ENCODE measurements at places on chromosomes 7 and 10.

DNA sequence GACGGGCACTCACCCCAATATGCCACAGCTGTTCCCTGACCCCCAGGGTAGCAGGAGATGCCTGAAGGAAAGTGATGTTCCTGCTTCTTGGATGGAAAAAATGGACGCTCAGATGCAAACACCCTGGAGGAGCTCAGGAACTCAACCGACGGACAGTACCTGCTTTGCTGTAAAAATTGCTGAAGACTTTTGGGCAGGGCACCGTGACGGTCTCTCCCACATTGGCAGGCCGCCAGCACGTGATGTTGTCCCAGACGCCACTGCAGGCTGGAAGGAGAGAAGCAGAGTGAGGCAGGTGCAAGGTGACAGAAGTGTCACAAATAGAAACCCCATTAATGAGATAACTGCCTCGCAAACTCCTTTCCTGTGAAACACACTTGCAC lies 35.0 kb downstream of the VIPR2 start:
- H3K4me3 ChIP-seq: no peak overlapping the region
- no peaks in the 10 kb centered on the region for H3K36me3 ChIP-seq
- H3K27me3 ChIP-seq: peaks cover 12% of the 10 kb centered on the region
- no peak overlapping the region for H3K27ac ChIP-seq
- H3K4me1 ChIP-seq: no peaks in the 10 kb centered on the region

- peaks cover 19% of the 10 kb centered on the region for H3K4me1 ChIP-seq
- no peaks in the 10 kb centered on the region for H3K27me3 ChIP-seq
- H3K4me3 ChIP-seq: no peak overlapping the region
- H3K27ac ChIP-seq: no peak overlapping the region
- no peaks in the 10 kb centered on the region for H3K36me3 ChIP-seq
Observed at GRCh38 chr10:92598321-92598720, 5.4 kb downstream of the KIF11 start.

GRCh38 chr7:96996111-96996957 lies 9.0 kb upstream of the DLX6 start:
- no peak overlapping the region for H3K4me3 ChIP-seq
- H3K4me1 ChIP-seq: no peaks in the 10 kb centered on the region
- H3K27me3 ChIP-seq: peaks cover 40% of the 10 kb centered on the region
- H3K27ac ChIP-seq: no peak overlapping the region
- no peak for DNase-seq
- no peaks in the 10 kb centered on the region for H3K36me3 ChIP-seq

DNA sequence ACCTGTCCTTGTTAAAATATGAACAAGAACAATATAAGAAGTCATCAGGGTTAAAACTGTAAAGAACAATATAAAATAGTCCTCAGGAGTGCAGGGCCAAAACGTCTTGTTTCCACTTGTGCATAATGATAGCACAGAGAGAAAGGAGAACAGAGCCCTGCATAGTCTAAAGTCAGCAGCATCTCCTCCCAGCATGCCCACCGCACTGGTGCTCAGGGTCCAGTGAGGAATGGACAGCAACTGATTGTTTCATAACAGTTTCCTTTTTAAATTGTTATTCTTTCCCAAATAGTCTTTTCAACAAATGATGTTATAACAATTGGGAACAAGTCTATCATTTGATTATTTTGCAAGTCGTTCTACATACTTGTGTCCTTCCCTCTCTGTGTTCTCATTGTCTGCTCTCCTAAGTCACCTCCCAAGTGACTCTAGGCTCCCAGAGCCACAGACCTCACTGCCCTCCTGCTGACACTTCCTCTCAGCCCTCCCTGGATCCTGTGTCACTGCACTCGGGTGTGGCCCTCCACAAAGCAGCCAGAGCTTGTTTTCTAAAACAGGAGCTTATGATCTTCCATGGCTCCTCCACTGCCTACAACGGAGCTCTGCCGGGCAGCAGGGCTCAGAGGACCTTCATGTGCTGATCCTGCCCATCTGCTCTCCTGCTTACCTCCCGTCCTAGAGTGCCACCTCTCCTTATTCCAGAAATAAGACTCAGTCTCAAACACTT lies 27.6 kb downstream of the COBL start:
- no peaks in the 10 kb centered on the region for H3K27me3 ChIP-seq
- no peak for DNase-seq
- H3K4me3 ChIP-seq: no peak overlapping the region
- no peaks in the 10 kb centered on the region for H3K36me3 ChIP-seq

DNA sequence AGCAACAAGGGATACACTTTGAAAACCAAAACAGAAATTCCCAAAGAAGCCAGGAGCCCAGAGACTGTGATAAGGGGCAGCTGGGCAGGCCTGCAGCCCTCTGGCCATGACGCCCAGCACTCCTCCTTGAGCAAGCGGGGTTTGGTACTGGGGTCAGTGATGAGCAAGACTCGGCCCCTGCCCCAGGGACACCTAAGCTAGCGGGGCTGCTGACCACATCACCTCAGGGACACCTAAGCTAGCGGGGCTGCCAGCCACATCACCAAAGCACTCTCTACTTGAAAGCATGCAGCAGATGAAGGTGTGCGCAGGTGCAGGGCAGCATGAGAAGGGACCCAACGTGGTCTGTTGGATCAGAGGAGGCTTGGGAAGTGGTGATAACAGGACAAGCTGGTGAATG lies 108.0 kb upstream of the PPP2R2D start:
- no peak overlapping the region for H3K27ac ChIP-seq
- no peak overlapping the region for H3K4me3 ChIP-seq
- peaks cover 4% of the 10 kb centered on the region for H3K27me3 ChIP-seq
- no peak for DNase-seq
- no peaks in the 10 kb centered on the region for H3K4me1 ChIP-seq
- no peaks in the 10 kb centered on the region for H3K36me3 ChIP-seq

GRCh38 chr10:81031774-81032173 lies 494.1 kb downstream of the SH2D4B start:
- no peak for DNase-seq
- H3K27me3 ChIP-seq: no peaks in the 10 kb centered on the region
- no peak overlapping the region for H3K27ac ChIP-seq

DNA sequence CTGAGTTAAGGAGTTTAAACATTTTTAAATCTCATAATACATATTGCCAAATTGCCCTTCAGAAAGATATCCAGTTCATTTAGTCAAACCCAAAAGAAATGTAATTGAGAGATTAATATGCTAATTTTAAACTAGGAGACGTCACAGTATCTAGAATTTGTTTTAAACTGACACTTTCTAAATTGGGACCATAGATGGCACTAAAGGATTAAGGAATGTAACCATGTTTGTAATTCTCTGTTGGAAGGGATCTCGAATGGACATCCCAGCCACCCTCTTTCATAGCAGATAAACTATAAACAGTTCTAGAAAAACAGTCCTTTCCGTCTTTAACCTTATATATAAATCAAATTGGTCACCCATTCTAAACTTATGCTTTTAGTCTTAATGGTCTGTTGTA lies 30.0 kb upstream of the SAMD9L start:
- no peak overlapping the region for H3K4me3 ChIP-seq
- no peak overlapping the region for H3K27ac ChIP-seq
- H3K36me3 ChIP-seq: no peaks in the 10 kb centered on the region
- DNase-seq: no peak
- H3K4me1 ChIP-seq: no peaks in the 10 kb centered on the region

GRCh38 chr7:126750207-126750911 lies 502.4 kb downstream of the GRM8 start:
- no peak overlapping the region for H3K4me3 ChIP-seq
- no peak for DNase-seq
- no peak overlapping the region for H3K27ac ChIP-seq
- H3K36me3 ChIP-seq: no peaks in the 10 kb centered on the region
- H3K4me1 ChIP-seq: no peaks in the 10 kb centered on the region
- H3K27me3 ChIP-seq: peaks cover 2% of the 10 kb centered on the region

DNA sequence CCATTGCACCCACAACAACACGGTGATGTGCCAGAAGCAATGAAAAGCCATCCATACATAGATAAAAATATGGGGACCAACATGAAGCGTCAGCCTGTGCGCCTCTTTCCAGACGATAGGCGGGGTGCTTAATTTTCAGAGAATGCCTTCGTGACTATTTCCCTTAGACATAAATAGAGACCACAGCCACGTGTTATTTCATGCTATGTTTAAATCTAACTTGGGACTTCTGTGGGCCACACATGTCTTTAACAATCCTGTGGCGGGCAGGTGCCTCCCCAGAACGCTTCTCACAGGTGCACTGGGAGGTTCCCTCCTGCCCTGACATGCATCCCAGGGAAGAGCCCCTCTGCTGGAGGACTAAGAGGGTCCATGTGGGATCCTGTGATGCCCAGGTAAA lies 259.7 kb downstream of the ADARB2 start:
- H3K4me1 ChIP-seq: peaks cover 22% of the 10 kb centered on the region
- no peak overlapping the region for H3K27ac ChIP-seq
- DNase-seq: no peak
- H3K27me3 ChIP-seq: no peaks in the 10 kb centered on the region
- no peak overlapping the region for H3K4me3 ChIP-seq
- peaks cover 3% of the 10 kb centered on the region for H3K36me3 ChIP-seq

- H3K27ac ChIP-seq: peak overlapping the region; percentile 78
- DNase-seq: peak; percentile 33
- peak overlapping the region; percentile 89 for H3K4me3 ChIP-seq
- H3K36me3 ChIP-seq: no peaks in the 10 kb centered on the region
- peaks cover 43% of the 10 kb centered on the region for H3K4me1 ChIP-seq
- H3K27me3 ChIP-seq: no peaks in the 10 kb centered on the region
Observed at GRCh38 chr10:79241990-79242619, 105.2 kb upstream of the PPIF start.

DNA sequence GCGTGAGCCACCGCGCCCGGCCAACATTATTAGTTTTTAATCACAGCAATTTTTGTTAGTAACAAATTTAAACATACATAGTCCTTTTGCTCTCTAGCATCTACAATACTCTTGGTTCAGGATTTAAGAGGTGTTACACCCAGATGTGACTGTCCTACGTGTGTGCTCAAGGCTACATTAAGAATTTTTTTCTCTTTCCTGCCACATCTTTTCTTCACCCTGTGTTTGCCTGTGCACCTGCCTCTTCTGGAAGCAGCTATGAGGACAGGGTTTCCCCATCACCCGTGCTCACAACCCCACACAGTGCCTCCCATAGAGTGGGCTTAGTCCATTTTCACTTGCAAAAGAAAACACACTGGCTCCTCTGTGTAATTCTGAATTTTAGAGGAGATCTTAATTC lies 186.7 kb upstream of the KLF6 start:
- no peak for DNase-seq
- H3K27me3 ChIP-seq: no peaks in the 10 kb centered on the region
- H3K4me3 ChIP-seq: no peak overlapping the region
- no peaks in the 10 kb centered on the region for H3K36me3 ChIP-seq
- no peak overlapping the region for H3K27ac ChIP-seq
- no peaks in the 10 kb centered on the region for H3K4me1 ChIP-seq

GRCh38 chr7:17234398-17235031 lies 63.9 kb upstream of the AHR start:
- H3K36me3 ChIP-seq: peaks cover 7% of the 10 kb centered on the region
- peak overlapping the region; percentile 74 for H3K4me3 ChIP-seq
- peak; percentile 13 for DNase-seq
- H3K4me1 ChIP-seq: peaks cover 17% of the 10 kb centered on the region
- no peaks in the 10 kb centered on the region for H3K27me3 ChIP-seq
- peak overlapping the region; percentile 98 for H3K27ac ChIP-seq

DNA sequence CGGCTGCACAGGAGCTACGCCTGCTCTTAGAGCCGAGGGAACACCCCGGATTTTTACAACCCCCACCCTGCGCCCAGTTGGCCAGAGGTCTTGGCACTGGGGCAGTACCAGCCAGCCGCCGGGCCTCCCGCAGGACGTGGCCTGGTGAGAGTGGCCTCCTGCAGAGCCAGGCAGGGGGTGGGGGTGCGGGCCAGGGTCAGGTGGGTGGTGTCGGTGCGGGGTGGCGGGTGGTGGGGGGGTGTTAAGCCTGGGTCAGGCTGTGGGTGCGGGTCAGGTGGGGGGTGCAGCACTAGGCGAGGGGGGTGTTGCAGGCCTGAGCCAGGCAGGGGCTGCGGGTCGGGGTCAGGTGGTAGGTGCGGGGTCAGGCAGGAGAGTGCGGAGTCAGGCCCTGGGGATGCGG lies 647 bp downstream of the ECHS1 start:
- DNase-seq: no peak
- H3K4me1 ChIP-seq: peaks cover 10% of the 10 kb centered on the region
- no peak overlapping the region for H3K27ac ChIP-seq
- peak overlapping the region; percentile 84 for H3K4me3 ChIP-seq

DNA sequence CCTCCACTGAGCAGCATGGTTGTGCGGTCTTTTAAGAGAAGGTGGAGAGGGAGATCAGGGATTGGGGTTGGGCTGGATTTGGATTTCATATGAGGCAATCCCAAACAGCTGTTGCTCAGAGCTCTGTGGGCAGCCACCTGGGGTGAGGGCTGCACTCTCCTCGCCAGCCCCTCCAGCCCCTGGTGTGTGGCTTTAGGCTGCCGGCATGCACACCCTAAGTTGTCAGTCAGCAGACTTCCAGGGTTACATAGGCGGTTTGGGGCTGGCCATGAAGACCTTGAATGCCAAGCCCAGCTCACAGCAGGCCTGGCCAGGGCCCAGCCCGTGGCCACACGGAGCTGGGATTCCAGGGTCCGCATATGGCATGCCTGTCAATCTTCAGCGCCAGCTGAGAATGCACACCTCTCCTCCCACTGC lies 54.8 kb downstream of the ZMIZ1 start:
- H3K36me3 ChIP-seq: no peaks in the 10 kb centered on the region
- no peak overlapping the region for H3K4me3 ChIP-seq
- no peaks in the 10 kb centered on the region for H3K4me1 ChIP-seq

DNA sequence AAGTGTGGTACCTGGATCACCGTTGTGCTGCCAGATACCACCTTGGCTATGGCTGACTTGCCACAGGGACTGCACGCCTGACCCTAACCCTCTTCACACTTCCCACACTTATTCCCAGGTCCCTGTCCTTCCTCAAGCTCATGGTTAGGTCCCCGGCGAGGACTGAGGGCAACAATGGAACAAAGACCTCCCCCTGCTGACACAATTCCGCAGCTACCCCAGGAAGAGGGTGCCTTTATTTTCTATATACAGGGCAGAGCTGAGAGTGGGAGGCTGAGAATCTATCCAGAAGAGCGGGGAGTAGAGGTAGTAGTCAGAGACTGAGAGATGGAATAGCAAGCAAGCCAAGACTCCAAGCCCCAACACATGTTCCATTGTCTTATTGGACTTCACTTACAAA lies 118.1 kb upstream of the SEM1 start:
- H3K27me3 ChIP-seq: peaks cover 3% of the 10 kb centered on the region
- no peak for DNase-seq
- H3K4me3 ChIP-seq: no peak overlapping the region
- H3K36me3 ChIP-seq: no peaks in the 10 kb centered on the region

DNA sequence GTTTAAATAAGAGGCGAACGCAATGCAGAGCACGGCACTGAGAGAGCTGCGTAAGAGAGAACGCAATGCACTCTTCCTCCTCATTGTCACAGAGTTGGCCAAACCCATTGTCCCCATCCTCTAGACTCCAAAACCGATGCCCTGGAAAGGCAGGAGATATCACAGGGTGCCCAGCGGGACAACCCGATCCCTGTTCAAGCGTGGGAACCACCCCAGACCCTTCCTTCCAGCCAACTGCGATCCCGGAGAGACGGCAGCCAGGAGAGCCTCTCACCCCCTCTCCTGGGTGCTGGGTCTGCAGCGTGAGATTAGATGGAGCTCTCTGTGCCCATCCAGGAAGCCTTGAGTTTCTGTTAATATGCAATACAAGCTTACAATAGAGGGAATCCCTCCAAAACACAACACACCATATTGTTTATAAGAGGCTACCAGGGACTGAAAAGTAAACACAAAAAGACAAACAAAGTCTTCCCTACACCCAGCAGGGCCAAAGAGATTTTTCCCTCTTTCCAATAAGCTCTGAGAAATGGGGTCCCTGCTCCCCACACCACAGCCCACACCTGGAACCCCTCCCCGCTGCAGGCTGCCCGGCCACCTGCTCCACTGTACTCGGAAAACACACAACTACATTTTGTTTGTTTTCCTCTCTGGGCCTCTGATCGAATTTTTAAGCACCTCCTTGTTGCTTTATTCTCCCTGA lies 187.6 kb downstream of the ADARB2 start:
- peaks cover 5% of the 10 kb centered on the region for H3K36me3 ChIP-seq
- no peak overlapping the region for H3K4me3 ChIP-seq
- peaks cover 17% of the 10 kb centered on the region for H3K4me1 ChIP-seq
- DNase-seq: no peak
- H3K27ac ChIP-seq: no peak overlapping the region
- no peaks in the 10 kb centered on the region for H3K27me3 ChIP-seq
